PC-9 (cell line): ENCODE measurements at places on chromosomes 12 and 14.

DNA sequence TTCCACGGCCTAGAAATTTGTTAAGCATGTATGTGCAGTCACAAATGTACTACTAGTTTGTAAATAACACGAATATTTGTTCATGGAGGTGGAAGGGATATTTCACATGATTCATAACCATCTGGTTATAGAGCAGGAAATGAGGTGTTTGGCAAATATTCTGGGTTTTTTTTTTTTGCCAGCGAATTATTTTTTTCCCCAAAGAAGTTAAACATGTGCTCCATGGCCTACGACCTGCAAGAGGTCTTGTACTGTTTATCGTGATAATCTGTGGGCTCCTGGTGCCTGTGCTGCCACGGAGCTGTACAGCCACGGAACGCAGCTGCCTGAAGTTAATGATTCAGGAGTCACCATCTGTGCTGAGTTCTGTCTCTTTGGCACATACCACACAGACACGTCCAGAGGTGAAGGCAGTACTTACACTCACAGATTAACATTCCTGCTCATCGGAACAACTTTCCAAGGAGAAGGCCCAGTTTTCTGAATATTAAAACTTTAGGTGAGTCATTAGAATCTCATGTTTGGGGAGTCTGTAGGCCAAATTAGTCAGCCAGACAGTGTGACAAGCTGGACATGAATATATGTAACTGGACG lies 156.3 kb downstream of the TMX1 start:
- peak; percentile 48 for DNase-seq

DNA sequence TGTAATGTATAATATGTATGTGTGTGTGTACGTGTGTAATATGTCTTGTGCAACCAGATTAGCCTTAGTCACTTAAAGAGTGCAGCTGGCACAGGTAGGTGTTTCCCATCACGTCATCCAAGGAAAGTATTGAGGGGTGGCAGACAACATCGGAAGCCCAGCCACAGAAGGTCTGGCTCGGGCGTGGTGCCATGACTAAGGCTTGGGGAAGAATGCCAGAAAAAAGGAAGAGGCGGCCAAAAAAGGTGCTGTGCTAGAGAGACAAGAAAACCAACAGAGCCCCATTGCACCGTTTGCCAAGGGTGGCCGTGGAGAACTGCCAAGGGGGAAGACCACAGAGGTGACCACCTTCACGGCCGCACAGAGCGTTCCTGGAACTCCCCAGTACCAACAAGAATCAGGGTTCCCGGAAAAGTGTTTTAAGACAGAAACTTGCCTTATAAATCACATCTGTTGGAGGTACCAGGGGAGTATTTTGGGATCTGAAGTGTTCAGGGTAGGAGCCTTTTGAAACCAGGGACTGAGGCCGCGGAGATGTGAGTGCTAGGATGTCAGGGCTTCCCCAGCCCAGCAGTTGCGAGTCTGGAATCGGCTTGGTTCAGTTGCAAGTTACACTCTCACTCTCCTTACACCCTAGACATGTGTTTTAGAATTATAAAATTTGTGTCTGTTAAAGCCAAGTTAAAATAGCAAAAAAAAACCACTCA lies 131.2 kb upstream of the DYRK2 start:
- peak; percentile 93 for DNase-seq

DNA sequence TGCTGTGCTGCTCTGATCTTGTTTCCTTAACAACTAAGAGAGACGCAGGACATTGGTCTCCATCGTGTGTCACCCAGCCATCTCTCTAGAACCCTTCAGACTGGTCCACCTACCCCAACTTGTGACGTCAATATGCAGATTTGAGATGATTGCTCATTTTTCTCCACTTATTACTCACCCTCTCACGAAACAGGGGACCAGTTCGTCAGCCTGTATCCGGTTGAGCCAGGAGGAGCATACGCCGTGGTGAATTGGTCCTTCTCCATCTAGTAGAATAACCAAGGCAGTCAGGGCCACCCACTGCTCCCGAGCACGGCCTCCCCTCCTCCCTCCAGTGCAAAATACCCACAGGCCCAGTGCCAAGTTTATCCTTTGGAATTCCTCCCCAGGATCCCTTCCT lies 36.2 kb upstream of the FBXO21 start:
- DNase-seq = no peak

GRCh38 chr14:76473481-76474263 lies 97.7 kb downstream of the ESRRB start:
- no peak for DNase-seq

GRCh38 chr12:7892186-7892980 lies 19.7 kb upstream of the SLC2A14 start:
- DNase-seq = no peak

DNA sequence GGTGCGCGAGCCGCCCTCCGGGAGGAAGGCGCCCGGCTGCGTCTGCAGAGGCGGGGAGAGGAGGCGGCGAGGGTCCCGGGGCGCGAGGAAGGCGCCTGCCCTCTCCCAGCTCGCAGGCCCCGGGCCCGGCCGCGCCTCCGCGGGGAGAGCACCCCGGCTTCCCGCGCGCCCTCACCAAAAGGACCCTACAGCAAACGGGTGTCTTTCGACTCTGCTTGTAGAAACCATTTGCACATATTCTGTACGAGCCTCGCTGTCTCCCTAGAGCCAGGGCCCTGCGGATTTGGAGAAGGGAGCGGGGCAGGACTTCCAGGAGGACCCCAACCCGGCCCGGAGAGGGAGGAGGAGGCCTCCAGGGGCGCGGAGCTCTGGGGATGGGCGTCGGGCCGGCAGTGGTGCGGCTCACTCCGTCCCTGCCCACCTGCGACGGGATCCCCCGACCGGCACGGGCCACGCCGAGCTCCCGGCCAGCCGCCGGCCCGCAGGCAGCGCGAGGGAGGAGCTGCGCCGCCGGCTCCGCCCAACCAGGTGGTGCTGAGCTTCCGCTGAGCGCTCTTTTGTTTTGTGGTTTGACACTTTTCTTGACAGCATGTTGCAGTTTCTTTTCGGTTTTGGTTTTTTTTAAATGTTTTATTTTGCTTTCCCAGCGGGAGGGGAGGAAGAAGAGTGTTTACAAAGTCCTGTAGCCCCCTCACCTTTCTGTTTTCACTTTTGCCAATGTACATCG lies 103.3 kb upstream of the FKBP4 start:
- DNase-seq = no peak

DNA sequence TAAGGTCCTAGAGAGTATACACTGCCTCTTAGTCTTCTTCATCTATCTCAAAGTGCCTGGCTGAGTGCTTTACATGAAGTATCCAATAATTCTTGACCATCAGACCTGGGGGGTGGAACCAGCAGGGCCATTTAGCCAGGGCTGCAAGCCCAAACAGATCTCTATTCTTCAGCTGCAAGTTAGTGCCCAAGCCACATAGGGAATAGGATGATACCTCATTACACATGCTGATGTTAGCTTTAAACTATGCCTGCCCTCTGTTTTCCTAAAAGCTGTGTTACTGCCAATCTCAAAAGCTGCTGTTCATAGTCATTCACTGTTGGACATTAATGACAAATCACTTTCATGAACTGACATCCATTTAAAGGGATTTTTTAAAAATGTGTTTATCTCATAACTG lies 16.7 kb upstream of the IFNG start:
- no peak for DNase-seq

DNA sequence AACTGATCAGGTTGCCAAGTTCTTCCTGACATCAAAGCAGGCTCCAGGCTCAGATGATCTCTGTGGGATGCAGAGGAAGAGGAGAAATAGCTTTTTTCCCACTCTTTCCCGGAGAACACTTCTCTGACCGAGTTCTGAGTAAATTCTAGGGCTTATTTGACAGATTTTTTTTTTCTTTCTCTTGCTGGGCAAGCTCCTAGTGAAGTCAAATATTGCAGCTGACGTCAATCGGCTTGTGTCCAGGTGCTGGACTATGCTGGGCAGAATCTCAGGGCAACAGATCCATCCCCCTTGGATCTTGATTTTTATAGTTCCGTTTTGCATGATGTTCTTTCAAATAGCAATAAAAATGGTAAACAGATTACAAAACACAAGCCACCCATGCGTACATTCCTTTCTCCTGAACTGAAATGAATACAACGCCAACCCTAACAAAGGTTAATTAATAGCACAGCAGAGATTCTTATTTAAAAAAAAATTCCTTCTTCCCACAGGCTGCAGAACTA lies 182.2 kb downstream of the NOVA1 start:
- no peak for DNase-seq

DNA sequence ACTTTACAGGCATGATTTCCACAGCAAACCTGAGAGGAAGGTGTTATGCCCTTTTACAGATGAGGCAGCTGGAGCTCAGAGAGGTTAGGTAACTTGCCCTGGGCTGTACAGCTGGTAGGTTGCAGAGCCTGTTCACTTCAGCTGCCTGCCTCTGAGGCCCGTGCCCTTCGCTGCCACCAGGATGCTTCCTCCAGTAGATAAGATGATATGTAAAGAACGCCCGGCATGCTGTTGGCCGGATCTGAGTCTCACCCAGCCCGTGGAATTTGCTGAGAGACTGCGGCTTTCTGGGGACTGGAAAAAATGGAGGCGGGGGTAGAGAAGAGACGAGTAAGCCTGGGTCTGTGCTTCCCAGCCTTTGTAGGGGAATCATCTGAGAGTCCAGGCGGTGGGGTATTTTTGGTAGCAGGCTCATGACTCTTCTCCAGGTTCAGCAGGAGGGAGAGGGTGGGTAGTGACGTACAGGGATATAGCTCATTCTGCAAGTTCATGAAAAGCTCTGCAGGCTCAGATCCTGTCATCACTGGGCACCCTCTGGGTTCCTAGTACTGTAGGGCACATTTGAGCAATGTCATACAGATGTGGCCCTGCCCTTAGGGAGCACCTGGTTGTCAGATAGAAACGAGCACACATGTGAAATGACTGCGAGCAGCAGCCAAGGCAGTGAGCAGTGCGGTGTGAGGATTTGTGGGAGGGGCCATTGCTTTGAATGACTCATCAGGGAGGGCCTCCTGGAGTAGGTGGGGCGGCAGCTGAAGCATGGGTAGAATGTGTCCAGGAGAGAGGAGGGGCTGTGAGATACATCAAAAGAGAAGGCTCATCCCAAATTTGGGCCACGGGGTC lies 159.4 kb downstream of the TSPAN9 start:
- DNase-seq = peak; percentile 72

DNA sequence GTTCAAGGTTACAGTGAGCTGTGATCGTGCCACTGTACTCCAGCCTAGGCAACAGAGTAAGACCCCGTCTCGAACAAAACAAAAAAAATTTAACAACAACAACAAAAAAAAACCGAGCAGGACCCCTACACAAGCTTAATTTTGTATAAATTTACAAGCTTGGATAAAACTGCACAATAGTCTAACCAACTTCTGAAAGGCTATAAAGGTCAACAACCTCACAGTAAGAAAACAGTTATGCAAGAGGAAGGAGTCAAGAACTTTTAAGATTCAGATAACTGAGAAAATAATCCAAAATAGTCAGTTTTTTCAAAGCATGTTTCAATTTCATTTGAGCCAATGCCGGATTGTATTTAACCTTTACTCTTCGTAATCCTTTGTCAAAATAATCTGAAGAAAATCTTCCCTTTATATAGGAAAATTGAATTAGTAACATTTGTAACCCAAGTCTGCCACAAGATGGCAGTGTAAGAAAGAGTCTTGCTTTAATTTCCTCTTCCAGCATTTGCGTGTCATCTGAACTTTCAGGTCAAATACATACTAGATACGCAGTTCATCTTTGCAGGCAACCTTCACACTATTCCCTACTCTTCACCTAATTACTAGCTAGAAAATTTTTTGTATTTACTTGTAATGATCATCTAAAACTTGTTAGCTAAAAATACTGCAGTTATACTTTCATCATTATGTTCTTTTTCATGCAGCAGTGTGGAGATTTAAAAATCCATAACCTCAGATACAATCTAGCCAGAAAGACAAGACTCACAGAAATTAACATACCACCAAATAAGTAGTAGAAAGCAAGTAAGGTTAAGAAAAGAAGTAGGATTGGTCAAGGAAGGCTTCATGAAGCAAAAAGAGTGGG lies 5.8 kb downstream of the CCNB1IP1 start:
- DNase-seq = no peak

DNA sequence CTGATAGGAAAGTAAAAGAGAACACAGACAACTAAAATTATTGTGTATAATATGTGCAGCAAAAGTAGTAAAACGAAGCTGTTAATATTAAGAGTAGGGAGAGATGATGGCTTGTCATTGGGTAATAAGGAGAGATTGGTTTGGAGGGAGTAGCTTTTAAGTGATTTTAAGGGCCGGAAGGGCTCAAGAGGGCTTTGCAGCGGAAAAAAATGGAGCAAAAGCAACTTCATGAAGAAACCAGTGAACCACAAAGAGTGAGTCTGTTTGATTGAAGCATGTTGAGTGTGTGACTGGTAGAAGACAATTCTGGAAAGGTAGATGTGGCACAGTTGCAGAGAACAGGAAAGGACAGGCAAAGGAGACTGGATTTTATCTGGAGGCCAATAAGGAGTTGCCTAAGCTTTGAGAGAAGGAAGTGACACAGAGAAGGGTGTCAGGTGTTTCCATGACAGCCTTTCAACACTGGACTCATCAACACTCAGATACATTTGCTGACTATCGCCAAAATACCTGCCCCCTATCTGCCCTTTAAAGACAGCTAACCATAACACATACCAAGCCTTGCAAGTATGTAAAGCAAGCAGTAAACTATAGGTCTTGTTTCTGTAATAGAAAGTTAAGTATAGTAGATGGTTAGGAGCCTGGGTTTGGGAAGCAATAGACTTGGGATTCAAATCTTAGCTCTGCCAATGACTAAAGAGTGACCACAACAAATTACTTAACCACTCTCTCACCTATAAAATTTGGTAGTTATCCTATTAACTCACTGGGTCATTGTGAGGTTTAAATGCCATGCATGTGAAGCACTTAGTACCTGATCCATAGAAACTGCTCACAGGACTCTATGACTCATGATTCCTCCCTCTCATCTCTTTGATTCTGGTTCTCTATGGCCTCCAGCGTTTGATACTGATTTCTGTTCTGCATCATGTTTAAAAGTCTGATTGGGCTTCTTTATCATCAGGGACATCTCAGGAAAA lies 117.3 kb upstream of the LMNTD1 start:
- DNase-seq = peak; percentile 71

DNA sequence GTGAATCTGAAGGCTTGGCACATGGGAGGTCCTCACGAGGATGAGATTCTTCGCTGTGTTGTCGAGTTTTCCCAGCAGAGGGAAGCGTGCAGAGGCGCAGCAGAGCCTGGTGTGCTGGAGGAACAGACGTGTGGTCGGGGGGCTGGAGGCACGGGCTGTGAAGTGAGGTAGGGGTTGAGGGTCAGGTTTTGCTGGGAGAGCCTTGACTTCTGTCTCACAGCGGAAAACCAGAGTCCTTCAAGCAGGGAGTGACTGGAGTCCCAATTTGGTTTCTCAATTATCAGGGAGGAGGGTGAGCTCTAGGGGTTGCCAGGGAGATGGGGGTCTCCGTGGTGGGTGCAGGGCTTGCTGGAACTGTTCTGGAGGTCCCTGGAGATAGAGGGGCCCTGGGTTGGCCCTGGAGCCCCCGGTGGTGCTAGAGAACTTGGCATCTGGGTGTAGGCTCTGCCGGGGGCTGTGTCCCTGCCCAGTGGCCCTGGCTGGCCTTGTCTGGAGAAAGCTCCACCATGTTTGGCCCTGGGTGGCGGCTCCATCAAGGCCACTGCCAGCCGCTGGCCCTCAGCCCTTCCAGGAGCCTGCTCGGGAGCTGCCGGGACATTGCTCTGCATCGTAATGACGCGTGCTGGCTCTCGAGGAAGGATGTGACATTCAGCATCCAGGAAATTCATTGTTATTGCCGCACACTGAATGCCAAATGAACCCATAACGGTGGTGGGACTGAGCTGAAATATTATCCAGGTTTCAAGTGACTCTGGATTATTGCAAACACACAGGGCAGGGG lies 215.7 kb downstream of the KIF26A start:
- DNase-seq = no peak

- no peak for DNase-seq
Measured at GRCh38 chr14:29893989-29894388, 33.7 kb downstream of the PRKD1 start.

- DNase-seq = no peak
Measured at GRCh38 chr12:130162267-130162666, at the start of gene FZD10. Gene FZD10 (plus strand): TSS chr12:130162464. CDS start chr12:130162943, 479 bp downstream.
